ENCODE measurements at places on chromosomes 6 and 20.
A peak's percentile ranks its signal among the peaks of the same experiment; 100 is the strongest.

DNA sequence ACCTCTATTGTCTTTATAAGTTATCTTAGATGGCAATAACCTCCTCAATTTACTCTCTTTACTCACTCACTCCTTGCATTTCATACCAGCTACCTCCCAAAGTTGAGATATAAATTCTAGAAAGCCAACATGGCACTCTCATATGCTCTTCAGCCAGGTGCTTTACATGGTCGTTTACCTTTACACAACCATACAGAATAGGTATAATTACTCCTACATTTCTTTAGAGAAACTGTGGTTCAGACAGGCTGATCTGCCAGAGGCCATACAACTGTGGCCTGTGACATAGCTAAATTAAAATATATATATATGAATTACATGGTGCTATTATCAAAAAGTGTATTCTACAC lies 45.7 kb downstream of the HBS1L start:
- no peak for DNase-seq

DNA sequence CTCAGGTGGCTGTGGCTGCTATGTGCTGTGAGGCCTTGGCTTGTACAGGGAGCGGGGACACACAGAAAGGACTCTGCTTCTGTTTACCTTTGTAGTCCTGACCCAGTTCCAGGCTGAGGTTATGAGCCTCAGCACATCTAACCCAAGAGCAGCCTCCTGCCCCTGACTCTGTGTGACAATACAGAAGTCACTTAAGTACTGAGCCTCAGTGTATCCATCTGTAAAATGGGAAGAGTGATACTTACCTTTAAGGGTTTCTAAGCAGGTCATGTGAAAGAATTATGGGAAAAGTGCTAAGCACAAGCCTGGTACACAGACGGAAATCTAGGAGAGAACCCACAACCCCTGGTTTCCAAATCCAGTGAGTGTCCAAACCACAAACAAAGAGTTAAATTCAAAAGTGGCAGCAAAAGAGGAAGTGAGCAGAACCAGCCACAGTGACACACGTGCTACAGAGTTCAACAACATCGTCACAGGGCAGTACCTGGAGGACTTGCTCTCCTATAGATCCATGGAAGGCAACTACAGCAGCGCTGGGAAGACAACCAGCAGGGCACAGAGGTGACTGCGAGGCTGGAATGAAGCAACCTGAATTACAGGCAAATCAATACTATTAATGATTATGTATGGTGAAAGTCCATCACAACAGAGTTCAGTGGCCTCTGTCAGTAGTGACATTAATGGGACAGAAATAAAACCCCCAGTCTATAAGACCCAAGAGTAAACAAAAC lies 12.5 kb downstream of the TRIM26 start:
- no peak for DNase-seq

- no peak for DNase-seq
Measured at GRCh38 chr6:16305246-16305725, 66.9 kb downstream of the GMPR start.

GRCh38 chr6:159842035-159842434 lies 42.0 kb downstream of the PNLDC1 start:
- peak; percentile 7 for DNase-seq

GRCh38 chr6:160978141-160978901 lies 13.2 kb upstream of the MAP3K4 start:
- DNase-seq: no peak

DNA sequence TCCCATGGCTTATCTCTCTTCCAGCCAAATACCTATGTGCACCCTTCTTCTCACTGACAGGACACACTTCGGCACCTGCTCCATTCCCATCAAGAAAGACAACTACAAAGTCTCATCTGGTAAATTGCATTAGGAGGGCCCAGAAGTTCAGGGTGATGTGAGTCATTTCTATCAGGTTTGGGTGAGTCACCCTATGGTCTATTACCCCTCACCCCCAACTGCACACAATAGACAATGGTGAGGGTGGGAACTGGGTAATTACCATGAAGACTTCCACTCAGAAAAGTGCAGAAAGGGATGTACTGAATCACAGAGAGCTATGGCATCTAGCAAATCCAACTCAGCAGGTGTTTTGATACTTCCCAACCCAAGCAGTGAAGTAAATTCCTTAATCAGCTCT lies 54.8 kb downstream of the OPN5 start:
- no peak for DNase-seq

GRCh38 chr20:1185316-1185741 lies 548 bp upstream of the TMEM74B start:
- DNase-seq: no peak

GRCh38 chr20:25006431-25007167 lies 14.0 kb upstream of the APMAP start:
- DNase-seq: no peak

- DNase-seq: peak; percentile 7
Measured at GRCh38 chr6:658244-658643, 1.3 kb upstream of the HUS1B start.

GRCh38 chr20:63343460-63344445 lies 17.4 kb downstream of the CHRNA4 start:
- no peak for DNase-seq

DNA sequence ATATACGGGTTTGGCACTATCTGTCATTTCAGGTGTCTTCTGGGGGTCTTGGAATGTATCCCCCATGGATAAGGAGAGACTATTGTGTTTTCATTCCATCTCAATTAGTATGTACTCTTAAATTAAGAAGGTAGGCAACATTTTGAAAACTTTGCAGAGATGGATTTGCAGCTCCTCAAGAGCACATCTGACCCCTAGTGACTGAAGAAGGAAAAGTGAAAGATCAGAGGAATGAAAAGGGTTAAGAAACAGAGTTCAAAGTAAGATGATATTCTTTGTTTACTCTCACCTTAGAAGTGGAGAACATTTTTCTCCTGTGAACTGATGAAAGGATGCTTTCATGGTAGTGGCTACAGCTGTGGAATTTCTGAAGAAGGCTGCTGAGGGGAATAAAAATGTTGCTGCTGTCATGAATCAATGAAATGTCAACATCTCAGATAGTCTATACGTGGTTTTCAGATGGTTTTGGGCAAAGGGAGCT lies 41.5 kb downstream of the SH3BGRL2 start:
- peak; percentile 5 for DNase-seq

GRCh38 chr20:35941620-35942019 lies 12.7 kb downstream of the SCAND1 start:
- no peak for DNase-seq

DNA sequence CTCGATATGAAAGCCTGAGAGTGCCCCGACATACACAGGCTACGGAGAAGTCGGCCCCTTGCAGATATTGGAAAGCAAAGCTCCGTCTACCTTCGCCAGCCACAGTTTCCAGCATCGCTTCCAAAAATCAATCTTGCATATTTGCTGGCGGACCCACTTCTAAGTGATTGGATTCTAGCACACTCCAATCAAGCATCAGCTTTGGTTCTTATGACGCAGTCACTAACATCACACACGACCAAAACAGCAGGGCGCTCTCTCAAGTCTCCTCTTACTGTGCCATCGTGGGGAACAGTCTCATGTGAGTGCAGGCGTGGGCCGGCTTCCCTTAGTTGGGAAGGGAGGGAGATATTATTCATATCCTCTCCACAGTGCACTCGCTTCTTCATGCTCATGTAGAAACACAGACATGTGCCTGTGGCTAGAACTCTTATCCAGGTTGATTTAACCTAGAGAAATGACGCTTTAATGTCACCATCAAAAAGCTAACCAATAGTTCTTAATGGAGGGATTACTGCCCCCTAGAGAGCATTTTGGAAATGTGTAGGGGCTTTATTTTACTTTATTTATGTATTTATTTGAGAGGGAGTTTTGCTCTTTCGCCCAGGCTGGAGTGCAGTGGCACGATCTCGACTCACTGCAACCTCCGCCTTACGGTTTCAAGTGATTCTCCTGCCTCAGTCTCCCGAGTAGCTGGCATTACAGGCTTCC lies 229.8 kb downstream of the SOD2 start:
- DNase-seq: peak; percentile 6

- no peak for DNase-seq
Measured at GRCh38 chr6:129872586-129872985, 11.5 kb upstream of the TMEM244 start.

- DNase-seq: peak; percentile 7
Measured at GRCh38 chr6:50062051-50062450, 12.3 kb upstream of the DEFB112 start.

GRCh38 chr6:31465185-31465536 lies 32.8 kb upstream of the MICB start:
- no peak for DNase-seq

DNA sequence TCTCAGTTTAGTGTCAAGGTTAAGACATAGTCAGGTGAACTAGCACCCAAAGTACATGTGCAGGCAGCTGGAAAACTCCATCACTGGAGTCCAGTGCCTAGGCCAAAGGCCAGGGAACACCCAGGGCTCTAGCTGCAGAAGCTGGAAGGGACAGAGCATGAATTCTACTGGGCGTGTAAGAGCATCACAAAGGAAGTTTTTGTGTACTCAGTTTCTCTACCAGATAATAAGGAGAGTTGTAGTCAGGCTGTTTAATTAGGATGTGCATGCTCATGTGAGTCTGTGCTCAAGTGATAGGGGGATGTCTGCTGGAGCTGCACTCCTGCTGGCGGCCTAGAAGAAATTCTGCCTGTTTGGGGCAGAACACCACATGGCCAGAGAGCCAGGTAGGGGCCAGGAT lies 8.1 kb downstream of the L3MBTL1 start:
- peak; percentile 27 for DNase-seq

- DNase-seq: no peak
Measured at GRCh38 chr20:31962761-31963160, 5.2 kb upstream of the XKR7 start.

DNA sequence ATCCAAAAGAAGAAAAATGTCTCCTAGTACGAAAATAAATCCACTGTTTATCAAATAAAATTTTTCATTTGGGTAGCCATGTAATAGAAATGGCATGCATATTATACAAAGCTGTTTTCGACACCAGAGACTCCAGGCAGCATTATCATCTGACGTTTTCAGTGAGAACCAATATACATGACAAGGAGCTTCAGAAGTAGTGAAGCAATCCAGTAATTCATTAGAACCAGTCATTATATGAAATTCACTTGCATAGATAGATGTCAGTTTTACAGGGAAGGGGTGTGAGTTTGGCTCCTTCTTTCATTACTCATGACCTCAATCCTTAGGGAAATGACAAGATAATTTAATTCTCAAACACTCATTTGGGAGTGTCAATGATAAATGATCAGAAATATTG lies 14.7 kb downstream of the HTR1B start:
- DNase-seq: no peak

DNA sequence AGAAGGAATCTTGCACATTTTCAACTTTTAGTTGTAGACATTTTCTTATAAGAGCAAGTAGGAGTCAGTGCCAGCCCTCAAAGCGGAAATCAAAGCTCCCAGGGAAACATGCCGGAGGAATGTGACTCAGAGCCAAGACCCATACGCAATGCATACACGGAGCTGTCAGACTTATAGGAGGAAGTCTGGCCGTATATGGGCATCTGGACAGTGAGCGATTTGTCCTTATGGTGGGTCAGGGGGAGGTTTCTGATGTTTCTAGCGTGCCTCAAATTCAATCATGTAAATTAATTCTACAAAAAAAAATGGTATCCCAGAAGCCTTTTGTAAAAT lies 3.6 kb upstream of the CCN2 start:
- DNase-seq: no peak

DNA sequence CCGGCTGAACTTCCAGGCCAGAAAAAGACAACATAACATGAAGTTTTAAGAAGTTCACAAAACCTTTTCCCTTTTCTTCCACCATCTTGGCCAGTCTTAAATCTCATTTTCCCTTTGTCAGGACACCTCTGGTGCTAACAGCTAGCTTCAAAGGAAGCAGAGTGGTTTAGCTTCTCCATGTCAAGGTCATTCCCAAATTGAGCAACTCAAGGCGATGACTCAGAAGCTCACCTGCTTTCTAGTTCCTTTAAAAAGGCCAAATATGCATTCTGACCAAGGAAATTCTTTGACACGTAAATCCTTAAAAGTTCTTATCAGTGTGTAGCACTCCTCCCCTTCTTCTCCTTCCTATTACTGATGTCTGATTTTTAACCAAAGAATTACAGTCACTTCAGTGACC lies 69.6 kb upstream of the VGLL2 start:
- DNase-seq: no peak

GRCh38 chr20:54981175-54981574 lies 505.8 kb downstream of the DOK5 start:
- no peak for DNase-seq

GRCh38 chr6:8705435-8706020 lies 270.2 kb upstream of the SLC35B3 start:
- DNase-seq: no peak

- DNase-seq: peak; percentile 18
Measured at GRCh38 chr6:15622045-15622740, 40.6 kb downstream of the DTNBP1 start.

- DNase-seq: no peak
Measured at GRCh38 chr6:149260214-149260874, 57.2 kb upstream of the TAB2 start.

DNA sequence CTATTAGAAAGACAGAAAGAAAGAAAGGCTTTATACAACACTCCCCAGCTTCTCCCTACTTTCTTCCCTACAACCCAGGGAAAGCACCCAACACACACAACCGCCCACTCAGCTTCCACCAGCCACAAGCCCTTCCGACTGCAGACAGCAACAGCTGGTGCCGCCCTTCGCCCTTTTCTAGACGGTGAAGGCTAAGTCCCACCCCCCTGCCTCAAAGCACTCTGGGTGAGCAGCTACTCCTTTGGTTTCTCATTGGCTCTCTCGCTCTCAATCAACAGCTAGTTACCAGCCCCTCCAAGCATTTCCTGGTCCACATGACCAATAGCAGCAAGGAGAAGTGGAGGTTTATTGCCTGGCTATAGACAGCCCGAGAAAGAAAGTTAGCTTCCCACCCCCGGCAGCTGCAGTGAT lies 230.1 kb upstream of the MOCS1 start:
- DNase-seq: no peak

- DNase-seq: no peak
Measured at GRCh38 chr20:63542696-63543095, 4.9 kb downstream of the SRMS start.

DNA sequence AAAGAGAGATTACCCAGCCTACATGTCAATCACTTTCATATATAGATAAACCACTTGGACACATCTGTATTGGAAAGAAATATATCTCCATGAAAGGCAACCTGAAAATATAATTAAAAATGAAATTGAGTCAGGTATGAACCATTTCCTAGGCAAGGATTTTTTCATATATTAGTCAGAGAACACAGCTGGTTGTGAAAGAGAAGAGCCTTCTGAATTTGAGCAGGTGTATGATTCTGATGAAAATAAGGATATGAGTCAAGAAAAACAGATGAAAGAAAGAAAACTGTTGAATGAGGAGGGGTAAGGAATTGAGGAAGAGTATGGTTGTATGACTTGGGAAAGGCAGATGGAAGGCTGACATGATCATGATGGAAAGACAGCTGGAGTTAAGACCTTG lies 441.1 kb downstream of the HAO1 start:
- DNase-seq: no peak

GRCh38 chr6:89987140-89987539 lies 92.9 kb downstream of the GJA10 start:
- DNase-seq: no peak
